Right cardiac atrium (tissue), 5 donors: ENCODE measurements at places on chromosomes 2 and 18. TPM values are rescaled to one million over a fixed set of nuclear protein-coding genes. Genes with fewer than 3 reads are reported as not detected.

Gene IL1RL2
- polyA plus RNA-seq: 0.07 TPM

Gene SLC14A1
- 11.5 TPM for polyA plus RNA-seq

GRCh38 chr2:95056044-95056443, 30.5 kb downstream of the MAL start:
- DNase-seq: peak; percentile 9

DNA sequence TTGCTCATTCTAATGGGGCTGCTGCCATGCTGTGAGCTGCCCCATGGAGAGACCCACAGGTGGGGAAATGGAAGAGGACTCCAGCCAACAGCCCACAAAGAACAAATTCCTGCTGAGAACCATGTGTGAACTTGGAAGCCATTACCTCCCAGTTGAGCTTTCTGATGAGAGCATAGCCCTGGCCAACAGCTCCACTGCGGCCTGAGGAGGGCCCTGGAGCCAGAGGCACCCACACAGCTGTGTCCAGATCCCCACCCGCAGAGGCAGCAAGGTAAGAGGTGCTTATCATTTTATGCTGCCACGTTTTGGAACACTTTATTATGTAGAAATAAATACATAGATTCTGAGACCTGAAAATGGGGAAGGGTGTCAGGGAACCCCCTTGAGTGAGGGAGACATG, 44.2 kb upstream of the OTOS start:
- DNase-seq: no peak

Gene MATN3
- 0.29 TPM for polyA plus RNA-seq

GRCh38 chr18:28793901-28794300, 617.0 kb upstream of the CDH2 start:
- DNase-seq: no peak

Gene C2orf66
- 0.07 TPM for polyA plus RNA-seq

DNA sequence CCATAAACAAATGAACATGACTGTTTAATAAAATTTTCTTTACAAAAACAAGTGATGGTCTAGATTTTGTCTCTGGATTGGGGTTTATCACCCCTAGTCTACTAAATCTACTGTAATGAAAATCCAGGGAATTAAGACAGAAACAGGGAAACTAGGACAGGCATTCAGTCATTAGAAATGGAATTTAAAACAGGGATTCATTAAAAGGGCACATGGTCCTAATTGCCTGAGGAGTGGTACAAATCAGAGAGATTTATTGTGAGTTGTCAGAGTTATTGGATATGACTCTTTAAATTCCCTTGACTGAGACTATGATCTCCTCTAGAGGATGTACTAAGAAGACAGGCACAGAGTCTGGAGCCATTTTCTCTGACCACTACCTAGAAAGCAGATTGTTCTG, 670.9 kb upstream of the GCFC2 start:
- DNase-seq: no peak
